ENCODE measurements at places on chromosomes 3 and 15. TPM values are rescaled to one million over a fixed set of nuclear protein-coding genes. Genes with fewer than 3 reads are reported as not detected.

DNA sequence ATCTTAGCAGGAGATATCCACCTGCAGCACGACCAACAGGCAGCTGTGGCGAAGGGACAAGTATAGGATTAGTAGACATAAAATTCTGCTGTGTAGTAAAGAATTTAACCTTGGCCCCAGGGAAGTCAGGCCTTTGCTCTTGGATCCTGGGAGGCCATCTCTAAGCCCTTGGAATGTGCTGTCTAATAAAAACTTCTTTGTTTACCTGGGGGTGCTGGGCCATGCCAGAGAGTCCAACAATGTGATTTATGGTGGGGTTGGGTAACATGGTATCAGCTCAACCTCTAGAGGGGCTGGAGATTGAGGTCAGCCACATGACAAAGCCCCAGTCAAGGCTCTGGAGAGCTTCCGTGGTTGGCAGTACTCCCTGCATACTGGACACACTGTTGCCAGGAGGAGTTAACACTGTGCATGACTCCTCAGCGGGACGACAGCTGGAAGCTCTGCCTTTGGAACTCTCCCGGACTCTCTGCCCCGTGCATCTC, 52.4 kb downstream of the HEG1 start:
- peak; percentile 86 for DNase-seq

- no peak for DNase-seq
Observed at GRCh38 chr3:123102826-123103225, 36.0 kb downstream of the PDIA5 start.

DNA sequence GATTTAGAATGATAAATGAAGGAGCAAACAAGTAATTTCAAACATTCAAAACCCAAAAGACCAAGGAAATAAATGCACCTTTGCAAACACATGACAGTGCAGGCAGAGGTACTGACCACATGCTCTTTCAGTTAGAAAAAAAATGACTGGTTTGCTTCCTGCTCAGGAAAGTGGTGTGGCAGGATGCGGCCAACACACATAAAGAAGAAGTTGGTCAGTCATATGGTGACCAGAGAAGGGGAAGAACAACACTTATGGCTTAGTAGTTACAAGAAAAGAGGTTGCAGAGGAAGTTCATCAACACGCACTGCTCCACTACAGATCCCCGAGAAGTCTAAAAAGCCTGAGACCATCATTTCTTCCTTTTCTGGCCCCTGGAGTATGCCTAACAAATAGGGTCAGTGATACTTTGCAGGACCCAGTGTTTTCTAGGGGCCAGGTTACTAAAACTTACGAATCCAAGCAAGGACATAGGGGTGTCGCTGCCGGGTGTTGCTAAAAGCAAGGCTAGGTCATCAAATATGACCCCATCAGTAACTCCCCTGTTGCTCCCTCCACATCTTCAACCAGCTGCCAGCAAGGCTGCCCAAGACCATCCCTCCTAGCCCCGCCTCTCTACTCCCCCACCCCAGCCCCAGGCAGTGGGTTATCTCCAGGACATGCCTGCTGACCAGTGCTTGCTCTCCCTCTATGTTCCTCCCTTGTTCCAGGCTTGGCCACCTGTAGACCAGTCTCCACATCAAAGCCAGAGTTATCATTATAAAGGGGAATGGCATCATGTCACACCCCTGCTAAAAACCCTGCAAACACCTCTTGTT, 11.2 kb downstream of the ATP8B4 start:
- DNase-seq, result no peak

- no peak for DNase-seq
Observed at GRCh38 chr15:89098281-89098680, 10.0 kb downstream of the ABHD2 start.

DNA sequence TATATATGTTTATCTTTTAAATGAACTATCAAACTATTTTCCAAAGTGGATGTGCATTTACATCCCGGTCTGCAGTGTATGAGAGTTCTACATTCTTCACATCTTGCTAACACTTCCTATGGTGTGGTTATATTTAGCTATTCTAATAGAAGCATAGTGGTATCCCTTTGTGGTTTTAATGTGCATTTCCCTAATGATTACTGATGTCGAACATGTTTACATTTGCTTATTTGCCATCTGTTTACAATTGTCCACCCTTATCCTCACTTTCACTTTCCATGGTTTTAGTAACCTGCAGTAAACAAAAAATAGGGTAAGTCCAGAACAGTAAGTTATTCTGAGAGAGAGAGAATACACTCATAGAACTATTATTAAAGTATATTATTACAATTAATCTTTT, 360.5 kb upstream of the NAALADL2 start:
- no peak for DNase-seq

- DNase-seq, result no peak
Observed at GRCh38 chr15:65757256-65757655, 34.8 kb downstream of the DENND4A start.

Gene HYAL1
- total RNA-seq, result not detected

DNA sequence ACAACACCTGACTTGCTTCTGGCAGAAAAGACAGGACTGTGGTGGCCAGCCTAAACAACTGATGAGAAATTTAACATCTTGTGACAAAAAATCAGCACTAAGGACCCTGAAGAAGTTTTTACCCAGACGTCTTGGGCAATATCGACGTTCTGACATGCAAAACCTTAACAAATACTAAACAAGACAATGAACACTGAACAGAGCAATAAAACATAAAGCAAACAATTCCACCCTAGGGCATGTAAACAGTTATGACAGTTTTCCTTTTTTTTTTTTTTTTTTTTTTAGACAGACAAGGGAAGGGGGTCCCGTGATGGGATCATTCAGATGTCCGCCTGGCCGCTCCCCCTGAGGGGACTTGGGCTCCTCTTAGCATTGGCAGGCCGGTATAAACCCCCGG, 738.0 kb downstream of the SI start:
- no peak for DNase-seq

DNA sequence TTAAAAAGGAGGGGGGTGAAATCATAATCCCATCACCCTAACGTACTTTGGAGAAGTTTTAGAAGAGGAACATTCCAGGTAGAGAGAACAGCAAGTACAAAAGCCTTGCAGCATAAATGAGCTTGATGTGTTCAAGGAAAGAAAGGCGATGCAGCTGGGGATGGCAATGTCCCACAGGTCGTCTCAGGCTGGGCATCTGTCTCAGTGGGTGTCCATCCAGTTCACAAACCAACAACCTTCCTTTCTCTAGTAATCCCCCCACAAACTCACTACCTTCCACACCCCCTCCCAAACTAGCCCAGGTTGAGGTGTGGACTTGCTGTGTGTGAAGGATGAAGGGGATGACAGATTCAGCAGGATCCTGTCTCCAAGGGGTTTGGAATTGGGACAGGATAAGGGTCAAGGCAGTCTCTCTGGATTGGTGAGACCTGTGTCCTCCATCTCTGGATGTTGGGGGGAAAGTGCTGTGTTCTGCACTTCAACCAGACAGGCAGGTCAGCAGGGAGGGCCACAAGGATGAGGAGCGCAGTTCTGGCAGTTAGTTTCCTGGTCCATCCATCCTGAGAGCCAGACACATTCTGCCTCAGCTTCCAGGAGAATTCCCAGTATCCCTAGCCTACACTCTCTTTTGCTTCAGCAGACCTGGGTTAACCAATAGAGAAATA, 1.7 kb upstream of the ESYT3 start:
- DNase-seq, result no peak

- no peak for DNase-seq
Observed at GRCh38 chr15:57411945-57412768, 35.9 kb downstream of the CGNL1 start.

GRCh38 chr3:37971467-37971866, 19.1 kb upstream of the VILL start:
- no peak for DNase-seq

DNA sequence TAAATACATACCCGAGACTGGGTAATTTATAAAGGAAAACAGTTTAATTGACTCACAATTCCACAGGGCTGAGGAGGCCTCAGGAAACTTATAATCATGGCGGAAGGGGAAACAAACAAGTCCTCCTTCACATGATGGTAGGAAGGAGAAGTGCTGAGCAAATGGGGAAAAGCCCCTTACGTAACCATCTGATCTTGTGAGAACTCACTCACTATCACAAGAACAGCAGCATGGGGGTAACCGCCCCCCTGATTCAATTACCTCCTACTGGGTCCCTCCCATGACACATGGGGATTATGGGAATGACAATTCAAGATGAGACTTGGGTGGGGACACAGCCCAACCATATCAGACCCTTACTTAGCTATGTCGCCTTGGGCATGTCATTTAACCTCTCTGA, 27.7 kb downstream of the SCG3 start:
- DNase-seq, result no peak

Measured in M059J (cell line).